ENCODE measurements at places on chromosomes 1 and 21. TPM values are rescaled to one million over a fixed set of nuclear protein-coding genes. Genes with fewer than 3 reads are reported as not detected.

Gene ATAD3B
- 2.9 TPM for total RNA-seq

Gene CATSPERE
- 0.09 TPM for total RNA-seq

Gene PTPRC
- total RNA-seq = not detected

Gene MAP7D1
- total RNA-seq = 238 TPM

Gene MLLT11
- 13.5 TPM for total RNA-seq

Gene MTARC1
- total RNA-seq = 8.5 TPM

Gene S100A16
- 543 TPM for total RNA-seq

Gene TNFRSF14
- 0.16 TPM for total RNA-seq

Gene HSPB7
- total RNA-seq = not detected

Gene ALX3
- not detected for total RNA-seq

Gene TCHHL1
- not detected for total RNA-seq

Gene SPATA17
- total RNA-seq = 2.1 TPM

Gene PIK3C2B
- total RNA-seq = 7.4 TPM

Gene NOS1AP
- 0.53 TPM for total RNA-seq

Gene MFAP2
- 0.85 TPM for total RNA-seq

Gene S100B
- not detected for total RNA-seq

Gene TEDDM1
- total RNA-seq = not detected

Gene LRRIQ3
- total RNA-seq = 0.87 TPM

Gene CD48
- not detected for total RNA-seq

Gene LDLRAD1
- not detected for total RNA-seq

Gene FCRL5
- total RNA-seq = not detected

Gene AMY1A
- total RNA-seq = not detected

Gene STUM
- total RNA-seq = not detected

Gene EXTL1
- not detected for total RNA-seq

Gene AVPR1B
- not detected for total RNA-seq

Gene SHISA4
- 19.3 TPM for total RNA-seq

Gene UBL4B
- not detected for total RNA-seq

Gene ATP1A2
- 0.17 TPM for total RNA-seq

Gene GJA4
- total RNA-seq = not detected

Gene BRINP2
- 0.16 TPM for total RNA-seq

Gene TAL1
- total RNA-seq = not detected

Gene AJAP1
- total RNA-seq = not detected

Gene KRTAP7-1
- total RNA-seq = not detected

Gene CTH
- 1.9 TPM for total RNA-seq

Gene RIPK4
- total RNA-seq = 18.9 TPM

Gene LDLRAP1
- total RNA-seq = 11.3 TPM

Gene RWDD3
- 11.2 TPM for total RNA-seq

Gene CD52
- total RNA-seq = not detected

Gene SPRR1A
- total RNA-seq = not detected

Gene SAMD11
- total RNA-seq = 21.2 TPM

Gene PRKAA2
- total RNA-seq = 1.5 TPM

Data from A549 treated with AZD2906 at 1 μM for 4 hours (cell line).